Stimulated activated naive CD4-positive, alpha-beta T cell treated with Interleukin-2 at 50 U/mL for 16 hours (primary cell): ENCODE measurements at places on chromosomes 12 and 14.

- no peak for DNase-seq
Observed at GRCh38 chr14:95465358-95465757, 51.1 kb downstream of the SYNE3 start.

- no peak for DNase-seq
Observed at GRCh38 chr12:94623161-94623920, 27.0 kb downstream of the TMCC3 start.

- DNase-seq, result no peak
Observed at GRCh38 chr14:68822132-68822651, 29.3 kb upstream of the ZFP36L1 start.

DNA sequence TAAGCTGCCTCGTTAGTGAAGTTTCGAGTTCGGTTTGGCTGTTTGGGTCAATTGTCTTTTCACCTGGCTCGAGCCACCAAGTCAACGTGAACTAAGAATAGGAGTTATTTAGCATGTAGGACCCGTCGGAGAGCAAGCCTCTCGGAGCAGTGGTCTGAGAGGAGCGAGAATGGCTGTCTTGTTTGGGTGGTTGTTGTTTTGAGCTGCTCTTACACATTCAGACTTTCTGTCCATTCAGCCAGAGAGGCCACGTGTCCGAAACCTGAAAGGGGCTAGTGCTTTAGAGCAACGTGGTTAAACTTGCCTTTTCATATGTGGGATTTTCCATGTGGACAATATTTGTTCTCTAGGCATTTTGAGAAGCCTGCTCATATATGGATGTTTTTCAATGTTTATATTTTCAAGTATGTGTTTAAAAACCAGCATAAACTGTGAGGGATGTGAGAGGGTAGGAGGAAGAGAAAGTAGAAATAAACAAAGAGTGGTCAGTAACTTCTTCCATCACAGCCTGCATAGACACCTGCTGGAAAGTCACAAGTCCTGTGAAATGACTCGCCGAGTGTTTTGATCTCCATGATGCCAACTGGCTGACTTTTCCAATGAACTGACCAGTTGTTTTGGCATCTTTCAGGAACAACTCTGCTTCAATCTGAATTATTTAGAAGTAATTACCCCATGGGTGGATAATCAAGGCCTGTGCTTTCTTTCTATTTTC, 221.0 kb downstream of the ASCL1 start:
- no peak for DNase-seq

DNA sequence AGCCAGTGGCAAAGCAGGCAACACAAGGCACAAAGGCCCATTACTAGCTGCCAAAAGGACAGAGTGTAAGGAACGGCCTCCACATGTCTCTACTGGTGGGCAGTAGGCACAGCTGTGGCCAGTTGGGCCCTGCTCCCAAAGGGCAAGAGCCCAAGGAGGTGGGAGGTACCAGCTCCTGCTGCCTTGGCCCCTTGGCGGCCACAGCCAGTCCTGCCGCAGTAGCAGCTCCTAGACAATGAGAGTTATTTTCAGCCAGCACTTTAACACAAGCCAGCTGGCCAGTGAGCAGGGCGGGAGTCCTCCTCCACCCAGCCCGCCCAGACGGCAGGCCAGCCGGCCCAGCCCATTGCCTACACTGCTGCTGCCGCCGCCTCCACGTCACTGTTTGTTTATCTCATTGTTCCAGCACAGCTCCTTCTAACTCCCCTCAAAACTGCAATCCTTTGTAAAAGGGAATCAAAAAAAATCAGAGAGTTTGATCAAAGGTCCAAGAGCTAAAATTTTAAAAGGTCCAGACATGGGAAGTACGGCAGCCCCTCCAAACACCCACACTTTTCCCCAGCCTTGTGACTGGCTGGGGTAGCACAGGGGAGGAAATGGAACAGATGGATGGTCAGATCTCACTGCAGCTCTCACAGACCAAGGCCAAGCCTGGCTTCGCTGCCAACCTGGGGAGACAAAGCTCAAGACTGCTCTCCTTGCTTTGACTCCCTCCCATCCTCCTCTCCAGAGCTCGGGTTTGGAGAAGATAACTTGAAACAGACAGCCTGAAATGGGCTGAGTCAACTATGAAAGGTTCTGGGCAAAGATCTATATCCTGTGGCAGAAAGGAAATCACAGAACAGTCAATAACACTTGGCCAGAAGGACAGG, 33.5 kb downstream of the FMNL3 start:
- DNase-seq, result no peak

DNA sequence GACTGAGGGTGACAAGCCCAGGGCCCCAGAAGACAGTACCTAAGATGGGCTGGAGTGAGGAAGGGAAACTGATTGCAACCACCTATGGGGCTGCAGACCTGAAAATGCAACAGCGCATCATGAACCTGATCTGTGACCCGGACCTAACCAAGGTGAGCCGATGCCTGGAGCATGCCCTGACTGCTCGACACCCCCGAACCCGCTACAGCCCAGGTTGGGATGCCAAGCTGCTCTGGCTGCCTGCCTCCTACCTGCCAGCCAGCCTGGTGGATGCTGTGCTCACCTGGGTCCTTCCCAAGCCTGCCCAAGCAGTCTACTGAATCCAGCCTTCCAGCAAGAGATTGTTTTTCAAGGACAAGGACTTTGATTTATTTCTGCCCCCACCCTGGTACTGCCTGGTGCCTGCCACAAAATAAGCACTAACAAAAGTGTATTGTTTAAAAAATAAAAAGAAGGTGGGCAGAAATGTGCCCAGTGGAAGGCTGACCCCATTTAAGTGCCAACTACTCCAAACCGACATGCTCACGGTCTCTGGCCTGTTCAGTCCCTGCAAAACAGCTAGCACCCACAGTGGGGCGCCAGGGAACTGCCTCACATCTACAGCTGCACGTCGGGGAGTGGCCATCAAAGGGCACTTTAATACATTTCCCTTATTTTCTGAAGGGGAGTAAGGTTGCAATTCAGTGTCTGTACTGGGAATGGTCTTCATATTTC, 4.2 kb downstream of the RDH5 start:
- DNase-seq, result peak; percentile 62

DNA sequence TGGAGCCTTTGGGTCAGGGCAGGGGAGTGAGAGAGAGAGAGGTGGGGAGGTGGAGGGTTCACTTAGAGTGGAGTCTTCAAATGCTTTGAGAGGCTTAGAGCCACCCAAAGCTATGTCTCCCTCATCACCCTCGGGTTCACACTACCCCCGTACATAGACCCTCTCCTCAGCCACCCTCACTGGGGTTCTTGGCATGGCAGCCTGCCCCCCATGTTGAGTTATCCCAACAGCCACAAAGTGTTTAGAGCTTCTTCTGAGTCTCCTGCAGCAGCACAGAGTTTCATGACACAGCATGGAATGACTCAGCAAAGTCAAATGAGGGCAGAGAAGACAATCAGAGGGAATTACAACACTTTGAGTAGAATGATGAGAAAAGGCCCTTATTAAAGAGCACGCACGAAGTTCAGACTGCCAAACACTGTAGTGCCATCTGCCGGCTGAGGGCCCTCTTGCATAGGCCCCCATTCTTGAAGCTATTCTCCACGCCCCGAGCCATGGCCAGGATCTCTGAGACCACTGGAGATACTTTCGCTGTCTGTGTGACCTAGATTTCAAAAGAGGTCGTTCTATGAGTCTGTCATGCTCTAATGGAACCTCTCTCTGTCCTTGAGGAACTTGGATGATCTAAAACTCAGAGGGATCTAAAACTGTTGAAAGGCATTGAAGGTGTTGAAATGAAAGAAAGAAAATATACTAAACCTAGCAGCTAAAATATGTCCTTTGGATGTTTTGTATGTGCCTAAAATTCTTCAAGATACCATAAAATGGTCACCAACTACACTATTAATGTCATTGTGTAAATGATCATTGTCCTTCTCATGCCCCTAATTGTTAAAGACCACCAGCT, 221.9 kb downstream of the PELI2 start:
- peak; percentile 27 for DNase-seq

- no peak for DNase-seq
Observed at GRCh38 chr14:51079085-51079484, 15.8 kb downstream of the TRIM9 start.

GRCh38 chr14:91249841-91250616, 5.5 kb upstream of the GPR68 start:
- DNase-seq, result peak; percentile 28

- DNase-seq, result no peak
Observed at GRCh38 chr14:57302883-57303282, 34.1 kb downstream of the AP5M1 start.

GRCh38 chr12:12872139-12872933, 19.0 kb upstream of the GPRC5A start:
- no peak for DNase-seq

- DNase-seq, result no peak
Observed at GRCh38 chr12:62250671-62251608, 9.3 kb upstream of the USP15 start.

DNA sequence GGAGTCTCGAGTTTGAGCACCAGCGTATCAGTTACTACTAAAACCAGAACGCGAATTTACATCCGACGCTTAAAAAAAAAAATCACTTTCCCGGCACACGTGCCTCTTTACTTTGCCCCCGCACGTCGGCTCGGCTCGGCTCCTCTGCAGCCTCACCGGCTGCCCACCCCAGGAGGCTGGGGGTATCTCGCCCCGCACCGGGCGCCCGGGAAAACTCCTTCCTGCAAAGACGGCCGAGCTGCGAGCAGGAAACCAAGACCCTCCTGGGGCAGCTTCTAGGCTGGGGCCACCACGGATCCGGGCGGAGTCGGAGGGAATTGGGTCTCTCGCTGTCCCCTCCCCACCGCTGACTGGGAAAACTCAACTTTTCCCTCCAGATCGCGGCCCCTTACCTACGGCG, 610 bp downstream of the VSIG10 start:
- DNase-seq, result no peak

- DNase-seq, result no peak
Observed at GRCh38 chr14:53748691-53749090, 207.9 kb downstream of the BMP4 start.

GRCh38 chr12:17992002-17992656, 97.9 kb downstream of the RERGL start:
- no peak for DNase-seq

GRCh38 chr14:33940561-33941011, 10.3 kb downstream of the EGLN3 start:
- no peak for DNase-seq

- no peak for DNase-seq
Observed at GRCh38 chr14:31159682-31160296, 47.8 kb downstream of the HECTD1 start.

DNA sequence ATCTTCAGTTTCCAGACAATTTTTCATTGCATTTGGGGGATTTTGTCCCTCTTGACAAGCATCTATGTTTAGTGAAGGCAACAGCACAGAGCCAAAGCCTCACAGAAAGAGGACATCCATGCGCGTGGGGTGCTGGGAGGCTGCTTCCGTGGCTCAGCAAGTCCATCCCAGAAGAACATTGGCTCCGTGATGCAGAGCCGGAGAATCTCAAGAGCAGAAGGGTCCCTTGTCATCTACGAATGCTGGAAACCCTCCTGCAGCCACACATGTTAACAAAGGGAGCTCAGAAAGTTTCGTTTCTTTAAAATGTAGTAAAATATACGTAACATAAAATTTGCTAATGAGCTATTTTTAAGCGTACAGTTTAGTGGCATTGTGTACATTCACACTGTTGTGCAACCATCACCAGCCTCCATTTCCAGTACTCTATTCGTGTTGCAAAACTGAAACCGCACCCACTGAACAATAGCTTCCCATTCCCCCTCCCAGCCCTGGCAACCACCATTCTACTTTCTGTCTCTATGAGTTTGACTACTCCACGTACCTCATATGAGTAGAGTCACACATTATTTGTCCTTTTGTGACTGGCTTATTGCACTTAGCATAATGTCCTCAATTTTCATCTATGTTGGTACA, 185.9 kb downstream of the TTC7B start:
- no peak for DNase-seq

- DNase-seq, result no peak
Observed at GRCh38 chr12:662566-663292, 516 bp downstream of the NINJ2 start.
